SJCRH30 (cell line): ENCODE measurements at places on chromosomes 4 and X. TPM values are rescaled to one million over a fixed set of nuclear protein-coding genes. Genes with fewer than 3 reads are reported as not detected.

- no peak overlapping the region for H3K4me3 ChIP-seq
- no peaks in the 10 kb centered on the region for H3K36me3 ChIP-seq
- H3K27ac ChIP-seq: no peak overlapping the region
Observed at GRCh38 chr4:185127021-185127925, 15.8 kb upstream of the SLC25A4 start.

GRCh38 chr4:64598066-64598465, 188.8 kb upstream of the TECRL start:
- H3K4me3 ChIP-seq: no peak overlapping the region
- H3K27me3 ChIP-seq: no peaks in the 10 kb centered on the region
- H3K27ac ChIP-seq: no peak overlapping the region

DNA sequence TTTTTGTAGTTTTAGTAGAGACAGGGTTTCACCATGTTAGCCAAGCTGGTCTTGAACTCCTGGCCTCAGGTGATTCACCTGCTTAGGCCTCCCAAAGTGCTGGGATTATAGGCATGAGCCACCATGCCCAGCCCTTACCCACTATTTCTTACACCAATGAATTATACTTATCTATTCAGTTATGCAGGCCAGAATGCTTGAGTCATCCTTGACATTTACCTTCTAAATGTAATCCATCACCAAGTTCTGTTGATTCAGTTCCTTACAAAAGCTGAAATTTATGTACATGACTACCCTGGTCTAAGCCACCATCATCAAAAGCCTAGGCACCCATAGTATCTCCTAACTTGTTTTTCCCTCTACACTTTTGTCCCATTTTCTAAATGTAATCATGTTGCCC, 585.7 kb downstream of the IL15 start:
- no peak overlapping the region for H3K27ac ChIP-seq
- DNase-seq: no peak
- no peak overlapping the region for H3K4me3 ChIP-seq
- H3K36me3 ChIP-seq: no peaks in the 10 kb centered on the region
- no peaks in the 10 kb centered on the region for H3K27me3 ChIP-seq

DNA sequence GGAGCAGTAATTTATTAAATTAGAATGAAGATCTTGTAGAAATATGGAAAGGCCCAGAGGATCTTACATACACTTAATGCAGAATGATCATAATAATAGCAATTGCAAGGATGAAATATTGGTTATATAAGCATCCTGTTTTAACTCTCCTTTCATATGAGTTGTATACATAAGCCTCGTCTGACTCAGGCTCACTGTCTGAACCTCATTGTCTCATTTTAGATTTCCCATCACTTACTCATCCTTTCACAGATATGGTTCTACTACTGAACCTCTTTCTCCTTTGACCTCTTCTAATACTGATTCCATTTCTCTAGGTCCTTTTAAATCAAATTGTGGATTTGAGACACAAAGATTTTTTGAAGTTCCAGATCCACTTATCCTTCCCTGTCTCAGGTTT, 277.3 kb upstream of the TRPC5 start:
- no peaks in the 10 kb centered on the region for H3K36me3 ChIP-seq
- no peaks in the 10 kb centered on the region for H3K27me3 ChIP-seq
- no peaks in the 10 kb centered on the region for H3K4me1 ChIP-seq
- no peak overlapping the region for H3K4me3 ChIP-seq

DNA sequence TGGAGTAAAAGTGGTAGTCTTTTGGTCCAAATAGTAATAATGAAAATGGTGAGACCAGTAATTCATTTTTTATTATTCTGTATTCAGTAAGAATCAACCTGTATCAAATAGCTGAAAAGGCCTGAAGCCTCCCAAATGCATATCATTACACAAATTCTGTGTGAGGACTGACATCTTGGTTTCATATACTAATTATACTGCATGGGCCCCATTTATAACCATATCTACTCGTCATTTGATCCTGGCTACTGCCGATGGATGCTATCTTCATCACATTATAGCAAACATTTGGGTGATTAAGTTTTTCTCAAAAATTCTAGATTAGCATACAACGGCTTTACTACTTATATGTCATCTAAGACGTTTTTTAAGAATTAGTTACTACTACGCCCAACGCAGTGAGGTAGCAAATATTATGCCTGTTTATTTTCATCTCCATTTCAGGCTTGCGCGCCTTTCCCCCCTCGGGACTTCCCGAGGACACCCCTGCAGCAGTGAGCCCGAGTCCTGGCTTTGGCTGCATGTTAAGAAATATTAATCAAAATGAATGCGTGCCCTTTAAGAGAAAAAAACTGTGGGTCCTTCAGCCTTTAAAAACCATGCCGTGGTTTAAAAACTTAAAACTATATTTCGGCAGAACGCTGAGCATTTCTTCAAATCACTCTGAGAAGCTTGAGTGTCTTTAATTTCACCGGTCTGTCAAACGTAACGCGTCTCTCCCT, 814 bp upstream of the MMAA start:
- peak; percentile 16 for DNase-seq
- H3K27me3 ChIP-seq: no peaks in the 10 kb centered on the region
- peak overlapping the region; percentile 84 for H3K4me3 ChIP-seq

- no peaks in the 10 kb centered on the region for H3K27me3 ChIP-seq
- H3K36me3 ChIP-seq: no peaks in the 10 kb centered on the region
- no peak overlapping the region for H3K27ac ChIP-seq
- DNase-seq: no peak
Observed at GRCh38 chr4:1451106-1451751, 45.0 kb upstream of the NKX1-1 start.

DNA sequence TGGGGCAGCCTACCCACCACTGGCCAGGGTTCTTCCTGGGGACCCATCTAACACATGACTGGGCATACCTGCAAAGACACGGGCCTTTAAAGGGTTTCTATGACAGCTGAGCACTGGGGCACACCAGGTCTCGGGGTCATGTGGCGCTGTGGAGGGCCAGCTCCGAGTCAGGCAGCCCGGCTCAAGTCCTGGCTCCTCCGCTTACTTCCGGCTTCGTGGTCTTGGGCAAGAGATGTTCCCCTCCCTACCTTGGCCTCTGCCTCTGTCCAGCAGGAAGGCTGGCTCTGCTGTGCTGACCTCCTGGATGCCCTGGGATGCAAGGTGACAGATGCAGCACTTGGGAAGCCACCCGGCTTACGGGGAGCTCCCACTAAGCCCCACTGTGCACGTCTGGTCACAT, 37.6 kb downstream of the HTRA3 start:
- H3K4me3 ChIP-seq: no peak overlapping the region
- H3K27me3 ChIP-seq: 0 out of 2 replicates have a peak, but pooled peaks cover 7% of the 10 kb centered on the region
- no peaks in the 10 kb centered on the region for H3K4me1 ChIP-seq
- H3K36me3 ChIP-seq: no peaks in the 10 kb centered on the region

GRCh38 chr4:6916587-6917460, 7.2 kb downstream of the TBC1D14 start:
- H3K27ac ChIP-seq: peak overlapping the region; percentile 87
- no peaks in the 10 kb centered on the region for H3K27me3 ChIP-seq
- H3K4me1 ChIP-seq: peaks cover 28% of the 10 kb centered on the region
- H3K4me3 ChIP-seq: peak overlapping the region; percentile 39
- no peaks in the 10 kb centered on the region for H3K36me3 ChIP-seq
- peak; percentile 26 for DNase-seq

DNA sequence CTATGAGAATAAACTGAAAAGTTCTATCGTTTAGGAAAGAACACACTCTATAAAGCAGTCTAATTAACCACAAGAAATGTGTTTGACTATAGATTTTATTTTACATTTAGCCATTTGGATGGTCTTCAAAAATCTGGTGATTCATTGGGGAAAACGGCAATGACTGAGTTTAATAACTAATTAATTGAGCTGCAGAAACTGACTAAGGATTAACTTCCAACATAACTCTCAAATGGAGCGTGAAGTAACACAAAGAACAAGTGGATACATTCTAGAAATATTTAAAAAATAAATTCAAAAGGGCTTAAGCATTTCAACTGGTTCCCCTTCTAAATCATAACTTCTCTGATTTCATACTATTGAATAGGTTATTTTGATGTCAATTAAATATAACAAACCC, 1582.4 kb downstream of the PCDH18 start:
- H3K27ac ChIP-seq: no peak overlapping the region
- DNase-seq: no peak
- H3K4me3 ChIP-seq: no peak overlapping the region
- H3K4me1 ChIP-seq: no peaks in the 10 kb centered on the region
- no peaks in the 10 kb centered on the region for H3K27me3 ChIP-seq
- H3K36me3 ChIP-seq: no peaks in the 10 kb centered on the region

Gene TRIM75
- 0.58 and 0.87 TPM in 2 replicates for total RNA-seq

DNA sequence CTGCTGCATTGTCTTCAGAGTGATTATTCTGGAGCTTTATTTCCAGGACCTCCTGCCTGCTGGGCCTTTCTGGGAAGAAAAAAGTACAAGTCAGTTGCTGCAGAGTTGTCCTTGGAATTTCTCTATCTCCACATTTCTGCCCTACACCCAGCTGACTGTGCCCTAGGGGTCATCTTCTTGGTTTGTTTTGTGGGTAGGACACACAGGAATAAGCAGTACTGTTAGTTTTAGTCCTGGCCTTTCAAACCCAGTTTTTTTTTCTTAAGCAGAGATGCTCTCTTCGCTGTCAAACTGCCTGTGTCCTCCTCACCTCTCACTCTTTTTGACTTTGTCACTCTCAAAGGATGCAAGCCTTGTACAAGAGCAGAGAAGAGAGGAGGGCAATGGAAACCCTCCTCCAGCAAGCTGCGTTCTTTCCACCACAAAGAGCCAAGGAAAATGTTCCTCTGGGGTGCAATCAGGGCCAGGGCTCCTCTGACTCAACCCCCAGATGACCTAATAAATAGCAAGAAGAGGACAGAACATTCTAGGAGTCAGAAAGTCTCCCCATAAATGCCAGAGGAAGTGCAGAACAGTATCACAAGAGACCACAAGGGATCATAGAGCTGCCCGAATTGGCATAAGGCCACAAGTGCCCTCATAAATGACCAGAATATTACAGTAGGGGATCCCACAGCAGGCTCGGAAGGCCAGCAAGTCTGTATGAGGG, 186.2 kb downstream of the RCHY1 start:
- peak; percentile 23 for DNase-seq
- 0 out of 2 replicates have a peak, but pooled peaks cover 2% of the 10 kb centered on the region for H3K4me1 ChIP-seq
- H3K4me3 ChIP-seq: no peak overlapping the region
- H3K27ac ChIP-seq: no peak overlapping the region

Gene GPR173
- total RNA-seq: 1.3 TPM in 2 replicates

DNA sequence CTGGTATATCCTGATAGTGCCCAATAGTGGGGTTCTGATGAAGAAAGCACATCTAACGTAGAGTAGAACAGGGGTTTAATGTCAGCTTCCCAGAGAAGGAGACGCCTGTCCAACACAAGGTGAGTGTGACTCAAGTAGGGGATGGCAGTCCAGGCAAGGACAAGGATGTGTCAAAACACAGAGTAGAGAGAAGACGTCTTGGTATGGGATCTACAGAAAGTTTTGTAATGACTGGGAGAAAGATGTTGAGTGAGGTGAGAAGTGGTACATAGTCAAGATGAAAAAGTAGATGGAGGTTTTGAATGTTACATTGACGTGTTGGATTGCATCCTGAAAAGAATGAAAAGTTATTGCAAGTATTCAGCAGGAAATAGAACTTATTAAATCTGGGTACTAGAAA, 124.4 kb downstream of the TMA16 start:
- no peak overlapping the region for H3K27ac ChIP-seq
- no peak for DNase-seq
- no peaks in the 10 kb centered on the region for H3K27me3 ChIP-seq
- no peak overlapping the region for H3K4me3 ChIP-seq
- H3K36me3 ChIP-seq: no peaks in the 10 kb centered on the region
- H3K4me1 ChIP-seq: no peaks in the 10 kb centered on the region

DNA sequence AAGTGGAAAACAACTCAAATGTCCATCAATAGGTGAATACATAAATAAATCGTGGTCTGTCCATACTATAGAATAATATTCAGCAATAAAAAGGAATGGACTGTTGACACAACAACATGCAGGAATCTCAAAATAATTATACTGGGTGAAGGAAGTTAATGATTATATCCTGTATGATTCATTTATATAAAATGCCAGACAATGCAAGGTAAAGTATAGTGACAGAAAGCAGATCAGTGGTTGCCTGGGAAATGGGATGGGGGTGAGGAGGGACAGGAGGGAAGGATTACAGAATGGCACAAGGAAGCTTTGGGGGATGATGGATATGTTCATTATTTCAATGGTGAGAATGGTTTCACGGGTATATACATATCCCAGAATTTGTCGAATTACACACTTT, 12.3 kb downstream of the PYURF start:
- H3K4me3 ChIP-seq: no peak overlapping the region
- no peak for DNase-seq
- H3K27me3 ChIP-seq: no peaks in the 10 kb centered on the region
- no peak overlapping the region for H3K27ac ChIP-seq
- H3K36me3 ChIP-seq: no peaks in the 10 kb centered on the region
- H3K4me1 ChIP-seq: no peaks in the 10 kb centered on the region

DNA sequence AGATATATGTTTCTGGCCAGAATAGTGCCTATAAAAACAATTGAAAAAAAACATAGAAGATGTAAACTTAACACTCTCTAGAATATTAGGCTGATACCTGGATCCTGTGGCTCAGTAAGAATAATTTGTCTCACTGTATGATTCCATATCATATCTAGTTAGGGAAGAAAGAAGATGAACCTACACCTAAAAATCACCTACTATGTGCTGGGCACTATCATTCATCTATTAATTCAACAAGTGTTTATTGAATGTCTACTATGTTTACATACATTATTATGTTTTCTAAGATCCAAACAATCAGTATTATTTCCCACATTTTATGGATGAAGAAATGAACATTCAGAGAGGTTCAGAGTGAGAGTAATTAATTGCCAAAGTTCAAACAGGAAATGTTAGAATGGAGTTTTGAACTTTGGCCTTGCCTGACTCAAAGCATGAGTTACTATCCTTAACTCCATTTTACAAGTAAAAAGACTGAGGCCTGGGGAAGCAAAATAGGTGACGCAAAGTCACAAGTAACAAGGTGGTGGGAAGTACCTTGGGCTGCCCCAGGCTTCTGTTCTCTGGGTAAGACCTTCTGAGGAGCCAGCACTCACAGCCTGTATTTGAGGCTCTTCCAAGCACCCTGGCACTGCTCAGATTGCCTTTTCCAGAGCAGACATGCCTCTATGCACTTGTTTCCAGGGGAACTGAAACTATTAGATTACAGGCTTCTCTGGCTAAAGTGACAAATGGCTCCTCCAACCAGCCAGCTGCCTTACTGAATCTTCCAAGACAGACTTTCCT, 111.1 kb upstream of the ACSL4 start:
- no peak overlapping the region for H3K27ac ChIP-seq
- H3K27me3 ChIP-seq: no peaks in the 10 kb centered on the region
- no peaks in the 10 kb centered on the region for H3K4me1 ChIP-seq

Gene NXF2B
- total RNA-seq: not detected in 2 replicates

DNA sequence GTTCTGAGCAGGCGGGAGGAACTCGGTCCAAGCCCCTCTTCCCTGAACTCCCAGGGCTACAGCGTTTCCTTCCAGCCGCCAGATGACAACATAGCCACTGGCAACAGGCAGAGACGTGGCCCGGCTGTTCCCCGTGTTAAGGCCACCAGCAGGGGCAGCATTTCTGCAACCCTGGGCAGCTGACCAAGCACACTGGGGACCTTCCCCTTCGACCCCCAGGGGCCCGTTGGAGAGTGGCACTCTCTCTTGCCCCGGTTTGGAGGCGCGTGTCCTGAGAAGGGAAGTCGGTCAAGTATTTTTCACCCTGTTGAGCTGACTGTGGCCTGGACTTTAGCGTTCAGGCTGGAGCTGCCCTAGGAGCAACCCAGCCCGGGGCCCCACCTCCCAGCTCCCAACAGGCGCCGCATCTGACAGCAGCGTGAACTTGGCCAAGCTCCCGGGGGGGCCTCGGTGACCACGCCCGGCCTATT, 37.6 kb downstream of the ZBTB49 start:
- H3K4me1 ChIP-seq: no peaks in the 10 kb centered on the region; the same call in 1 of the 2 replicates
- no peak for DNase-seq

- H3K27ac ChIP-seq: no peak overlapping the region
- no peaks in the 10 kb centered on the region for H3K27me3 ChIP-seq
- H3K4me1 ChIP-seq: no peaks in the 10 kb centered on the region
Observed at GRCh38 chrX:142052238-142052637, 148.5 kb downstream of the MAGEC1 start.

Gene ETDB
- total RNA-seq: not detected in 2 replicates
